ENCODE measurements at places on chromosomes 1 and 21. TPM values are rescaled to one million over a fixed set of nuclear protein-coding genes. Genes with fewer than 3 reads are reported as not detected.
A peak's percentile ranks its signal among the peaks of the same experiment; 100 is the strongest.

GRCh38 chr1:238549137-238549536 is 658.4 kb upstream of the ZP4 start:
- no peaks in the 10 kb centered on the region for H3K36me3 ChIP-seq
- H3K27me3 ChIP-seq, result no peaks in the 10 kb centered on the region
- DNase-seq, result no peak
- no peak overlapping the region for H3K4me3 ChIP-seq
- H3K27ac ChIP-seq, result no peak overlapping the region

DNA sequence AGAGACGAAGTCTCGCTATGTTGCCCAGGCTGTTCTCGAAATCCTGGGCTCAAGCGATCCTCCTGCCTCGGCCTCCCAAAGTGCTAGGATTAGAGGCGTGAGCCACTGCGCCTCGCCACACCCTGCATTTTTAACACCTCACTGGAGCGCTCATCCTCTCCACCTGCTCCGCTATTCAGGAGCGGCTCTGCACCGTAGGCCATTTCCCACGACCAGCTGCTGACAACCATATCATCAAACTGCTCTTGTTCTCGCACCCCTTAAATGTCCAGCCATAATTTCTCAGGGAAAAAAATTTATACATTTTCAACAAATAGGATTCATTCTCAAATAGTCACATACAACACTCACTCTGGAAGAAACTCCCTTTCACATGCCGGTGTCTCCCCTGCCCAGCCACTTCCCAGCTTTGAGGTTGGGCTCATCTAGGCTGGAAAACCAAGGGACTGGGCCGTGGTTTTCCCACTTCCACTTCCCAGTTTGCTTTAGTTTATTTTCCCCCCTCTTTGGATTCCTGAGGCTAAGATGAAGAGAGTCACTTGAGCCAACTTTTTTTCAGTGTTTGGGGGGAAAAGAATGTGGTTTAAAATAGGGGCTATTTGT is 639 bp upstream of the IPO9 start:
- H3K4me1 ChIP-seq, result peaks cover 40% of the 10 kb centered on the region
- peaks cover 7% of the 10 kb centered on the region for H3K36me3 ChIP-seq
- DNase-seq, result no peak
- H3K27me3 ChIP-seq, result no peaks in the 10 kb centered on the region
- no peak overlapping the region for H3K27ac ChIP-seq
- H3K4me3 ChIP-seq, result peak overlapping the region; percentile 99

DNA sequence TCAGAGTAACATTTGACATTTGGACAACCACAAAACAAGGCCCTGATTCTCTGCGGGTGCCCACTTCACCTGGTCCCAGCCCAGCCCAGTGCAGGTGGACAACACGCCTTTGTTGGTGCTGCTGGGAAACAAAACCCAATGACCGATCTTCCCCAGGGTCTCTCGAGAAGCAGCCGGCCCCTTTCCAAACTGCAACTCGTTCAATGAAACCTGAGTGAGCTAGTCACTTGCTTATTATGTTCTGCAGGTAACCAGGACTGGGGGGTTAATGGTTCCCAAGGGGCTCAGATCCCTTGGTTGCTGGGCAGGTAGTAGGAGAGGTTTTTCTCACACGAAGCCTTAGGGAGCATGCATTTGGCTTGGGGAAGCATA is 42.9 kb downstream of the ABCG1 start:
- no peak for DNase-seq
- peaks cover 5% of the 10 kb centered on the region for H3K4me1 ChIP-seq
- H3K4me3 ChIP-seq, result no peak overlapping the region
- peaks cover 1% of the 10 kb centered on the region for H3K27me3 ChIP-seq
- H3K36me3 ChIP-seq, result no peaks in the 10 kb centered on the region

- peak overlapping the region; percentile 9 for H3K27ac ChIP-seq
- no peak overlapping the region for H3K4me3 ChIP-seq
- peaks cover 39% of the 10 kb centered on the region for H3K36me3 ChIP-seq
- DNase-seq, result no peak
Observed at GRCh38 chr21:33522297-33522952, 19.5 kb downstream of the GART start.

ANKRD34A gene
- 4.6 TPM for total RNA-seq

SIM2 gene
- total RNA-seq, result 0.09 TPM

DNA sequence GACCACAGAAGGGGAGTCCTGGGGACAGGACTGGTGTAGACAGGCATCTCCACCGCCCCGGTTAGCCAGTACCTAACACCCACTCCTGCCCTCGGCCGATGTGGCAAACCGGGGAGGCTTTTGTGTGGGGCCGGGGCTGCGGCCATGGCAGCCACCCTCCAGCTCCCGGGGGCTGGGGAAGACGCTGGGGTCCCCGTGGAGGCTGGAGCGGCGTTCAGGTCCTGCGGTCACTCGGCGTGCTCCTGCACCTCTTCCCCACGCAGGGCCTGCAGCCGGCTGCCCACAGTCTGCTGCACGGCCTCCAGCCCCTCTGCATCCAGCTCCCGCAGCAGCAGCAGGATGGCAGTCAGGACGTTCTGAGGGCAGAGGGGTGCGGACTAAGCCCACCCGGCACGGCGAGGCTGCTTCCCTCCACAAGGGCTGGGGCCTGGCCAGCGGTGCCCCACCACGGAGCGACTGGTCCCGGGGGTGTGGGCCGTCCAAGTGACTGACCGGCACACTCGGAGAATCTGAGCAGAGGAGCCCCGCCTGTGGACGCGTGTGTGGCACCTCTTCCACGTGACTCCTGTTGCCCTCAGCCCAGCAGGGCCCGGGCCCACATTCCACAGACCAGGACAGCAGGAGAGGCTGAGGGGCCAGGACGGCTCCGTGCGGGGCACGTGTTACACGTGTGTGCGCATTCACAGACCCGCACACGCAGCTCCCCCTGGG is 9.1 kb downstream of the CFAP410 start:
- no peaks in the 10 kb centered on the region for H3K27me3 ChIP-seq
- DNase-seq, result no peak
- no peak overlapping the region for H3K4me3 ChIP-seq
- no peaks in the 10 kb centered on the region for H3K36me3 ChIP-seq
- no peak overlapping the region for H3K27ac ChIP-seq

DNA sequence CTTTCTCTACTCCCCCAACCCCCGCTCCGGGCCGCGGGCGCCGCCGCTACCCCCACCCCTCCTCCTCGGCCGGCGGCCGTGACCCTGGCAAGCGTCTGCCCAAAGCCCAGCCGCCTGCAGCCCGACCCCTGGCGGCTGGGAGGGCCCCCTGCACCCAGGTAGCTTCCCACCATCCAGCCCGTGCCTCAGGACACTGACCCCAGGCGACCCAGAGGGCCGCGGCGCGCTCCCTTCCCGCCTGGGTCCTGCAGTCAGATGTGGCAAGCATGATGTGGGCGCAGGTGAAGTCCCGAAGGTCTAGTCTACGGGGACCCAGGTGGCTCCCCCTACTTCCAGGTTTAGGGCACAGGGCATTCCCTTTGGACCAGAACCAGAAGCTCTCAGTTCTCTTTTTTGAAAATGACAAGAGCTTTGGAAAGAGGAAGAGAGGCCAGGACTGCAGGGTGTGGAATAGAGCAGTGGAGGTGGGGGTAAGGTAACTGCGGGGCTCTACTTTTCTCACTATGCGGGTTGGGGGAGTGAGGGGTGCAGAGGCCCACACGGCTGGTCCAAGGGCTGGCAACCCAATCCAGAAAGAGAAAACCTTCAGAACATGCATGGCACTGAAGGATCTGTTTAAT is at the start of gene DENND4B:
TSS of gene DENND4B (minus strand) at position 97 of the 620 bp plus-strand sequence. CDS start 2,344 bp downstream, outside the sequence.
- peak; percentile 83 for DNase-seq
- H3K4me1 ChIP-seq, result peaks cover 27% of the 10 kb centered on the region
- no peaks in the 10 kb centered on the region for H3K27me3 ChIP-seq
- H3K27ac ChIP-seq, result peak within 1 kb of the TSS; percentile 98

DNA sequence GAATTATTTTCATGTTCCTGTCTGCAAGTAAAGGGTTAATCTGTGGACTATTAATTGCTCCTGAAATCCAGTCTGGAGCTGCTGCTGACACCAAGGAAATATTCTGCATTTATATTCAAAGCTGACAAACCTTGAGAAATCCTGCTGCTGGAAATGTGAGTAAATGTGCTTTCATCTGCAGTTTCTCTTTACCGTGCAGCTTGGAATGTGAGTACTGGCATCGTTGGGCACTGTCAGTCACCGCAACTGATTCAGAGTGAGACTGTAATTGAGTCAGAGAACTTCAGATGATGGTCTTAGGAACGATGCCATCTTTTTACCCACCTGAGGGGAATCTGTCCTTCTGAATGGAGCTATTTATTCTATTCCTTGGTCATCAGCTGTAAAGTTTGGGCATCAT is 420.6 kb downstream of the SIPA1L2 start:
- no peak for DNase-seq
- no peak overlapping the region for H3K4me3 ChIP-seq
- peaks cover 4% of the 10 kb centered on the region for H3K27me3 ChIP-seq
- H3K36me3 ChIP-seq, result no peaks in the 10 kb centered on the region

- H3K4me3 ChIP-seq, result no peak overlapping the region
- no peak overlapping the region for H3K27ac ChIP-seq
- DNase-seq, result no peak
Observed at GRCh38 chr1:87685311-87686135, 356.8 kb downstream of the LMO4 start.

DNA sequence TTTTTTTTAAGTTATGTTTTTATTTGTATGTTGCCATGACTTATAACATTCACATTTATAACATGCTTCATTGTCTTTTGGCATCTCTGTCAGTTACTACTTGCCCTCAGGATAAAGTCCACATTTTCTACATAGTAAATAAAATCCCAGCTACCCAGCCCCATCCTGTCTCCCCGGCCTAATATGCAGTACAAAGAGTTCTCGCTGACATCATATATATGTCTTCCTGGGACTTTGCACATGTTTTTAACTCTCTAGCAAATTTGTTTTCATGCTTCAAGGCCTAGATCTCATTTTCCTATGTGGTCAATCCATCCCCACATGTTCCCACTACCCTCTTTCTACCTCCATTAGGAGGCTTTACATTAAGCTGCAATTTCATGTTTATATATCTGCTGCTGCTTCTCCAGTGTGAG is 33.0 kb upstream of the IVNS1ABP start:
- no peak overlapping the region for H3K27ac ChIP-seq
- H3K4me3 ChIP-seq, result no peak overlapping the region
- peaks cover 11% of the 10 kb centered on the region for H3K36me3 ChIP-seq
- no peak for DNase-seq

NLRP3 gene
- total RNA-seq, result 0.44 TPM

DNA sequence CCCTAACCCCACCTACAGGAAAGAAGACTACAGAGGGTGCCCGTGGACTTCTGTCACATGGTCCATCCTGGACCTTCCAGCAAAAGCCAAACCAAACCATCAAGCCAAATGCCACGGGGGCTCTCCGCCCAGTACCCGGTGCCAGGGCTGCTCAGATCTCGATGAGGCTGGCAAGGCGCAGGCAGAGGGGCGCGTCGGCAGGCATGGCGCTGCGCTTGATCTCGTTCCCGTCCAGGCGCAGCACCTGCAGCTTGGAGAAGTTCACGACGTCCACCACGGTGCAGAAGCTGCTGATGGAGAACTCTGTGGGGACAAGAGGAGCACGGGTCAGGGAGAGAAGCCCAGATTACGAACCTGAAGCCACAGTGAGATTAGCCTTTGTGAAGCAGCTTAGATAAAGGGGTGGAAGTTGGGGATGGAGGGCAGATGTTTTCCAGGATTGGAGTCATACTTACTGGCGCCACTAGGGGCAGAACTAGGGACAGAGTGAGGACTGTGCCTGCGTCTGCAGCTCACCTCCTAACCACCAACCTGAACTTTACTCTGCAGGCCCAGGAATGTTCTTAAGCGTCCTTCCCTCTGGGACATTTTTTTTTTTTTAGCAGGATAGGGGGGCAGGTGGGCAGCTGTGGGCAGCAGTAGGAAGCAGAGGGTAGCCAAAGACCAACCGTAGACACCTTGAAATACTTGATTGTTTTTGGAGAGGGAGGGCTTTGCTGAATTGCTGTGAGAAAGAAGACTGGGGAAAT is 8.6 kb downstream of the FMOD start:
- H3K27me3 ChIP-seq, result peaks cover 50% of the 10 kb centered on the region
- no peaks in the 10 kb centered on the region for H3K36me3 ChIP-seq
- no peak overlapping the region for H3K4me3 ChIP-seq
- H3K4me1 ChIP-seq, result peaks cover 8% of the 10 kb centered on the region

- H3K4me3 ChIP-seq, result no peak overlapping the region
- DNase-seq, result no peak
- H3K4me1 ChIP-seq, result no peaks in the 10 kb centered on the region
- H3K27ac ChIP-seq, result no peak overlapping the region
Observed at GRCh38 chr1:21541329-21541728, 32.1 kb downstream of the ALPL start.

CENPF gene
- total RNA-seq, result 150 TPM

GRCh38 chr1:2523191-2523890 is 3.1 kb downstream of the PANK4 start:
- H3K4me1 ChIP-seq, result peaks cover 36% of the 10 kb centered on the region
- peaks cover 17% of the 10 kb centered on the region for H3K36me3 ChIP-seq
- peak overlapping the region; percentile 73 for H3K4me3 ChIP-seq
- DNase-seq, result no peak
- H3K27ac ChIP-seq, result peak overlapping the region; percentile 88

CLCA2 gene
- not detected for total RNA-seq

DNA sequence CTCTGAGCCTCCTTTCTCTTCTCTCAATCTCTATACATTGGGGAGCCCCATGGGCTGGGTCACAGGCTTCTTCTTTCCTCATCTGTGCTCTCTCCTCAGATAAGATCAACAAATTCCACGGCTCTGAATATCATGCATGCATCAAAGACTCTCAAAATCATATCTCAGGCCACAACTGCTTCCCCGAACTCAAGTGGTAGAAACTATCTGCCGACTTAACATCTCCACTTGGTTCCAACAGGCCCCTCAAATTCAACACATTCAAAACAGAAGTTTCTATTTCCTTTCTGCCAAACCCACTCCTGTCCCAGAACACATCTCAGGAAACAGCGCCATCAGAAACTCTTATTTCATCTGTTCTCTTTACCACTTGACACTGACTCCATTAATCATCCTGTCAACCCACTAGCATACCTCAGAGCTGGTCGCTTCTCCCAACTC is 16.7 kb downstream of the DDX59 start:
- H3K27ac ChIP-seq, result peak overlapping the region; percentile 80
- peak overlapping the region; percentile 5 for H3K4me3 ChIP-seq
- no peak for DNase-seq
- no peaks in the 10 kb centered on the region for H3K27me3 ChIP-seq
- H3K36me3 ChIP-seq, result peaks cover 46% of the 10 kb centered on the region

DNA sequence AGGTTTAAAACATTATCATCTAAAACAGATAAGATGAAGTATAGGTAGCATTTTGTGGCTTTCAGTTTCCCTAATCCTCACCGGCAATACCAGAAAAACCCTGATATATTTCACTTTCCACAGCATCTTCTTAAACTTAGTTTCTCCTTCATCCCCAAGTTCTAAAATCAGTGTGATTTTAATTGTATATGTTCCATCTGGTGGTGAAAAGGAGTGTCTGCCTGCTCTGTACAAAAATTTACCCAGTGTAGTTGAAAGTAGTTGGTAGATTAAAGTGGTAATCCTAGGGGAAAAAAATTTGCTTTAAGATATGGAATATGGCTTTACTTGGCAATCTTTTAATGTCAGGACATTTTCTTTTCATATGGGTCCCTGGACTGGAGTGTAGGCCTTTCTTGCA is 74.3 kb downstream of the CEP350 start:
- H3K4me3 ChIP-seq, result no peak overlapping the region
- H3K36me3 ChIP-seq, result peaks cover 36% of the 10 kb centered on the region
- no peak for DNase-seq
- H3K4me1 ChIP-seq, result peaks cover 5% of the 10 kb centered on the region
- H3K27ac ChIP-seq, result no peak overlapping the region

LINGO4 gene
- 0.15 TPM for total RNA-seq

Data from activated CD8-positive, alpha-beta memory T cell treated with anti-CD3 and anti-CD28 coated beads, Interleukin-2, amount 10 ng/mL, durations not matched to agents 7 days and 5 days (primary cell).